ENCODE measurements at places on chromosomes 7 and 10.

GRCh38 chr7:151572136-151572535 lies 52.4 kb upstream of the RHEB start:
- no peak for DNase-seq

DNA sequence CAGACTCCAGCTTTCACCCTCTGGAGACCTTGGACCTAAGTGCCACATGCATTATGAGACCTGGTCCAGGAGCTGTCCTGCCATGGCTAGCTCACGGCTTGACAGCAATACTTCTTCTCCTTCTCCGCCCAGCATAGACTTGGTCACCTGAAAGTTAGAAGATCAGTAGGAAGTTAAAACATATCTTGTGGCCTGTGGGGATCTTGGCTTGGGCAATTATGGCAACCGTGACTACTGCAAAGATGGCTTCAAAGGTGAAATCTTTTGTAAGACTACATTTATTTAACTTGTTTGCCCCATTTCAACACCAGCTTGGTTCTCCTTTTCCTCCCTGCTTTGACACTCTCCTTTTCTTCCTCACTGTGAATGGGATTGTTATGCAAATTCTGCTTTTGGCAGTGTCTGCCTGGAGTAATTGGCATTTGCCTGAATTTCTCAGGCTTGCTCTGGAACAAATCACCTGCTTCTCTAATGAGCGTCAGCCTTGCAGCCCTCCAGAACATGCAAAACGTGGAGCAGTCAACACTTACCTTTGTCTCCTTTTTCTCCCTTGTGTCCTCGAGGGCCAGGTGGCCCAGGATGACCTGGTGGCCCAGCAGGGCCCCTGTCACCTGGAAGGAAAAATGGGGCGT lies 53.4 kb downstream of the COL17A1 start:
- no peak for DNase-seq

- DNase-seq = no peak
Observed at GRCh38 chr10:133378251-133379096, 588 bp upstream of the PAOX start.

DNA sequence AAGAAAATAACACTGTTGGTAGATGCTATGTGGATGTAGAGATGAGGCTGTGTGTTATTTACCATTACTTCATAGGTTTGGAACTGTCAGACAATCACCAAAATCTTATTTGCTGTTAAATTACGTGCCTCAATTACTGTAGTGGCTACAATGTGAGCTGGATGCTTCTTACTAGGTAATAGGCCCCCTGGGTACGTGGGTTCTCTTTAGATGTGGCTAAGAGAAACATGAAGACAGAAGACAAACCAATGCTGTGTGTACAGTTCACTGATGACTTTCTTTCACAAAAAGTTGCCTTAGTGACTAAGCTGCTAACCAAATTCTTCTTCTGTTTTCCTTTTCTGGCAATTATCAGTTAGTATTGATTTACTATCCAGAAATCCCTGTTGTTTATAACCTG lies 144.6 kb downstream of the SEMA3E start:
- no peak for DNase-seq

- DNase-seq = no peak
Observed at GRCh38 chr10:1567152-1567551, 170.2 kb downstream of the ADARB2 start.

DNA sequence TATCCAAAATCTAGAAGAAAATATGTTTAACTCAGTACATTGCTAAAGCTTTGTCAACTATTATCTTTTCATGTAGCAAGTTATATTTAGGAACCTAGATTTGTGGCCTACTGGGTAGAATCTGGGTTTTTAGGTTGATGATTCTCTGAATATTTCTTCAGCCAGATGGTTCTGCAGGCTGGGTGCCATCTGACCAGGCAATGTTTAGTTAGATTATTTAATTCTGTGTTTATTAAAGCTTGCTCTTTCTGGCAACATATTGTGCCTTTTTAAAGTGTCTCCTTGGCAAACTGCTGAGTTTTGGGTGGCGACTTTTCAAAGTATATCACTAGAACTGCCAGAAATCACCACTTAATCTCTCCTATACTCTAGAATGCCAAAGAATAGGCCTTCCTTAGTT lies 114.1 kb downstream of the LHFPL3 start:
- no peak for DNase-seq
